ENCODE measurements at places on chromosomes 3 and 15.

DNA sequence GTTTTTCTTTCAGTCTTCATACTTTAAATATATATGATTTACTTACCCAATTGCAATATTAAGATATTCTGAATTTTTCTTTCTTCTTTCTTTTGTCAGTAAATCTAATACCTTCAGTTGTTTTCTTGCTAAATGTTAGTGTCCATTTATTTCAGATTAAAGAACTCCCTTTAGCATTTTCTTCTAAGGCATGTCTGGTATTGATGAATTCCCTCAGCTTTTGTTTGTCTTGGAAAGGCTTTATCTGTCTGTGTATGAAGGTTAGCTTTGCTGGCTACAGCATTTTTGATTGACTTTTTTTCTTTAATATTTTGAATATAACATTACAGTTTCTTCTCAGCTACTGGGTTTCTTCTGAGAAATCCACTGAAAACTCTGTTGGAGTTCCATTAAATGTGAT, 64.0 kb upstream of the PLSCR4 start:
- peak; percentile 29 for DNase-seq

DNA sequence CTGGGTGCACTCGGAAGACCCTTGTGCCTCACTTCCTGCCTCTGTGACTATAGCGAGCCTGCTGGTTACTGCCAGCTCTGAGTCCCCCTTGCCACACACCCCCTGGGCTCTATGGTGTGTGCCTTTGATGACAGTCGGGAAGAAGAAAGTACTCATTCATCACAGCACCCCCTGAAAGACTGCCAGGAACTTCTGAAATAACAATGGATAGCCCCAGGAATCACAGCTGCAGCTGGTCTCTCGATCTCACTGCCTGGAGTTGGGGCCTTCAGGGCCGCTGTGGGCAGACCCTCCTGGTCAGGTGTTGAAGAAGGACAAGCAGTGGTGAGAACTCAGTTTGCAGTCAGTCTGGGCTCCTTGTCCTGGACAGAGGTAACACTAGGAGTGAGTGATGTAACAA, 9.8 kb upstream of the RPP14 start:
- no peak for DNase-seq

DNA sequence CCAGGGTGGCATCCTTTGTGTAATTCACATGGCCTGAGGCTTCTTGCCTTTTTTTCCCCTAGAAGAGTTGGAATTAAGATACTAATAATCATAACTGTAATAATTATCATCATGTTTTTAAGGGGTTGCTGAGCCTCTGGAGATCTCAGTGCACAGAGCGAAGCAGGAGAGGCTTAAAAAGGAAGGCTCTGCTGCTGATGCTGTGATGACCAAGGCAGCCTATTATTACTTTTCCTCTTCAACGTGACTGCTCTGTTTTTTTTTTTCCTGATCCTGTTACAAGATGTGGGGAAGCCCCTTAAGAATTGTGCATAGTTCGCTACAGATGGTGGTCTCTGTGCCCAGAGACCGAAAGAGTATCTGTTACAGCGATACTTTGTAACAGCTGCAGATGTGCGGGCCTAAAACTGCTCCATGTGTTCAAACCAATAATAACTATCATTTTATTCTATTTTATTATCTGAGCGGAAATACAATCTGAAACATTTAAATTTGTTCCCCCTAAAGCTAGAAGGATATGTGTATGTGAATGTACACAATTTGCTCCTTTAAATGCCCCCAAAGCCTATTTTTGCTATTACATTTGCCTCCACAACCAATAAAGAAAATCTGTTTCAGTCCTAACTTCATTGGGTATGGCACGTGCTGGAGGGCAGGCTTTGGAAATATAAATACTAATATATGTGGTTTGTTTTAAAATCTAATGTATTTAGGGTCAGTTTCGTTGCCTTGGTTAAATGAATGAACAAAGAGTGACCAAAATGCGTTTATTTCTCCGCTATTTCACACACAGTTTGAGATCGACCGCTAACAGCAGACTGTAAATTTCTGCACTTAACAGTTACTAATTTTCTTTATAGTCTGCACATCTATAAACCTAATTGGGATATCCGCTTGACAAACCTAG, 4.6 kb downstream of the SHOX2 start:
- DNase-seq, result no peak

GRCh38 chr15:48016865-48017264, 103.9 kb upstream of the SLC24A5 start:
- no peak for DNase-seq
